ENCODE measurements at places on chromosomes 3 and 15.

DNA sequence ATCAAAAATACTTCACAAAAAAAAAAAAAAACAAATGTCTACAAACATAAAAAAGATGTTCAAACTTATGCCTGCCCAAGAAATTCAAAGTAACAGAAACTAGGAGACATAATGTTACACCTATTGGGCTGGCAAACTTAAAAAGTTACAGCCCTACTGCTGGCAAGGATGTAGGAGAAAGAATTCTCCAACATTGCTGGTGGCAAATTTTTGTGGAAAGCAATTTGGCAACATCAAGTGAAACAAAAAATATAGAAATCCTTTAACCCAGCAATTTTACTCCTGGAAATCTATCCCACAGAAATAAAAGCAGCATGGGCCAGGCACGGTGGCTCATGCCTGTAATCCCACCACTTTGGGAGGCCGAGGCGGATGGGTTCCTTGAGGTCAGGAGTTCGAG lies 73.2 kb downstream of the STAG1 start:
- no peak for DNase-seq

DNA sequence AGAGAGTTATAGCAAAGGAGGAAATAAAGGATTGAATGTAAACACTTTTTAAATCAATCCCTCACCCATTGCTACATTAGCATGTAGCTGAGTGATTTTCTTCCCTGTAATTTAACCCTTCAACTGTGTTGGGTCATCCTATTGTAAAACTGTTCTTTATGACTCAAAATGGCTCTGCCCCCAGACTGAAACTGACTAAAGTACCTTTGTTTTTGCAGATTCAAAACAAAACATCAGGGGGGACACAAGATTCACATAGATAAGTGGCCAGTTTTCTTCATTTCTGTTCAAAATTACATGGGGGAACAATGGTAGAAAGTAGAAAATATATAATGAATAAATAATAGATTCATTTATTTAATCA lies 268.4 kb downstream of the IGSF11 start:
- no peak for DNase-seq

GRCh38 chr15:85412066-85412465 lies 31.7 kb downstream of the AKAP13 start:
- DNase-seq, result no peak

- DNase-seq, result peak; percentile 33
Observed at GRCh38 chr3:20458994-20459716, 273.1 kb upstream of the SGO1 start.

DNA sequence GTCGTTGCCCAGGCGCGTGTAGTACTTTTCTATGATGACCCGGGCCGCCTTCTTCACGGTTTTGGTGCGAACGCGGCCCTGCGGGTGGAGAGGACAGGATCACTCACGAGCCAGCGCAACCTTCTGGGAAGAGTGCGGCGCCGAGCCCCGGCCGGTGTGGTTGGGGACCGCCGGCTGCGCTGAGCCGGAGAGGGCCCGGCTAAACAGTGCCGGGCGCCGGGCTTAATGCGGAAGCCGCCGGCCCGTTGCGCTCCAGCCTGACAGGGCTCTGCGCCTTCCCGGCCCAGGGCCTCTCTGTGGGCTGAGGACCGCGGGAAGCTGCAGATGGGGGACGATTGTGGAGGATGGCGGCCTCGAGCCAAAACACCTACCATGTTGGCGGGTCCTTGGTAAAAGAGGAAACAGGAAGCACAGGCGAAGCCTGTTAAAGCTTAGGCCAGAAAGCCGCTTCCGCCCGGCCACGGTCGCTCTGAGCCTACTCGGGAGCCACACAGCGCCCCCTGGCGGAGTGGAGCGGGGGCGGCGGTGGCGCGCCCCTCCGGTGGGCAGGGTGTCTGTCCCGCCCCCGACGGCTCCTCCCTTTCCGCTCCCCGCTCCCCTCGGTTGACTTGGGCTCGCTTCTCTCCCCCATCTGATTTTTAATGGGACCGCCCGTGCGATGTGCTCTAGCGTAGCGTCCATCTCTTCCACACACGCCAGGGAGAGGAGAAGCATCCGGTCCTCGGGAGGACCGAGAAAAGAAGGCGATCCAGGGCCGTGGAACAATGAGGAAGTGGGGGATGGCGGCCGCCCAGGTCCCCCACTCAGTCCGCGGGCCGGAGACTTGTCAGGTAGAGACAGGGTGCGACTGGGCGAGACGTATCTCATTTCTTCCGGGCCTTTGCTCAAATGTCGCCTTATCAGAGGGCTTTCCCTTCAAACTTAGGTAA lies at the start of gene RPS17:
Gene RPS17 (minus strand): TSS at position 403 of the 929 bp plus-strand sequence. CDS start 29 bp downstream, at position 374.
- DNase-seq, result peak; percentile 99

GRCh38 chr3:53222183-53222901 lies 33.5 kb downstream of the TKT start:
- no peak for DNase-seq

GRCh38 chr3:51966486-51966885 lies 768 bp downstream of the PCBP4 start:
- DNase-seq, result no peak

GRCh38 chr15:61076598-61077170 lies 152.4 kb downstream of the RORA start:
- DNase-seq, result no peak

DNA sequence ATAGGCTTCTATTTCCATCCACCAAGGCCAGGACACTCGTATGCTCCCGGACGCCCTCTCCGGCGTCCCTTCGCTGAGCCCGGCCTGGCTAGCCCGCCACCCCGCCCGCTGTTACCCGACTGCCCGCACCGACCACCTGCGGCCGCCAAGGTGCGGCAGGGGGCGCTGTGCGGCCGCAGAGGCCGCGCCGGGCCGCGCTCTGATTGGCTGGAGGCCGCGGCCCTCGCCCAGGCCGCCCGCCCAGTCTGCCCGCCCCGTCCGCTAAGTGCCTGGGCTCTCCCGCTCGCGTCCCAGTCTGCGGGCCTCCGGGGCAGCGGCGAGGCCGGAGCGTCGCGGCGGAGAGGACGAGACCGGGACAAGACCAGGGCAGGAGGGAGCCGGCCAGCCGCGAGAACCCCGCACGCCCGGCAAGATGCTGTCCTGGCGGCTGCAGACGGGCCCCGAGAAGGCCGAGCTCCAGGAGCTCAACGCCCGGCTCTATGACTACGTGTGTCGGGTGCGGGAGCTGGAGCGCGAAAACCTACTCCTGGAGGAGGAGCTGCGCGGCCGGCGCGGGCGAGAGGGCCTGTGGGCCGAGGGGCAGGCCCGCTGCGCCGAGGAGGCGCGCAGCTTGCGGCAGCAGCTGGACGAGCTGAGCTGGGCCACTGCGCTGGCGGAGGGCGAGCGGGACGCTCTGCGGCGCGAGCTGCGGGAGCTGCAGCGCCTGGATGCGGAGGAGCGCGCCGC lies at the start of gene SYNM:
Gene SYNM (plus strand): TSS at position 293 of the 726 bp plus-strand sequence. CDS start 120 bp downstream, at position 413.
- DNase-seq, result peak; percentile 83

DNA sequence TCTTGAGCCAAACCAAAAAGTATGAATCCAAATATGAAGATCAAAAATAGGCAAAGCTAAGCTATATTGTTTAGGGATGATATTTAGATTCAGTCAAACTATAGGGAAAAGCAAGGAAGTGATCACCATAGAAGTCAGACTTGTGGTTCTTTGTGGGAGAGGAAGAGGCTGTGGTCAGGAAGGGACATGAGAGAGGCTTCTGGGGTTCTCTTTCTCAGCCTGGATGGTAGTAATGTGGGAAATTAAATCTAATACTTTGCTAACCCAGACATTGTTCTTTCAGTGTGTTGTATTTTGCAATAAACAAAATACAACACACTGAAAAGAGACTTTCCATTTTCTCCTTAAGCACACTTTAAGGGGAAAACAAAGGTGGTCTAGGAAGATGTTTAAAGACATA lies 3.1 kb downstream of the CX3CR1 start:
- no peak for DNase-seq

DNA sequence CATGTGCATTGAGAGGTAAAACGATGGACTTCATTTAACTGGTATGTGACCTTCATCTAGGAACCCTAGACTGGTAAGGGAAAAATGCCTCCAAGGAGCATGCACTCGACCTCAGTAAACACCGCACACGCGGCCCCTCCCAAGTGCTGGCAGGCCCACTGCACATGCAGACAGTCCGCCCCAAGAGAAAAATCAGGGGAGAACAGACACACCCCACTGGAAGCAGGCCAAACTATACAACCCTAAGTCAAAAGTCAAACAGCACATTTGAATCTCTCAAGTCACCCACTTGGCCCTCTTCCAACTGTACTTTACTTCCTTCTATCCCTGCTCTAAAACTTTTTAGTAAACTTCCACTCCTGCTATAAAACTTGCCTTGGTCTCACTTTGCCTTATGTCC lies 250.1 kb upstream of the HES1 start:
- DNase-seq, result no peak

DNA sequence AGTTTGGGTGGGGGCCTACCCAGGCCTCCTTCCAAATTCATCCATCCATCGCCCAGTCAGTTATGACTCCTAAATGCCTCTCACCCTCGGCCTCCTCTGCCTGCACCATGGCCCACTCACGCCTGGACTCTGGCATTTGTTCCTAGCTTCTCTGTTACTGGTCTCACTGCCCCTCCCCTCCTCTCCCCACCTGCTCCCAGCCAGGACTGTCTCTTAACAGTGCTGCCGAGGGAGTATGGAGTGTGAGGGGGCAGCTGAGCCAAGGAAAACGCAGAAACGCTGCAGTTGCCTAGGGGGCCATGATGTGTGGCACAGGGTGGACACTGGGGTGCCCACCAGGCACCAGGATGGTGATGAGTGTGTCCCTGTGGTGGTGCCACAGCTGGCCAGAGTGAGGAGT lies 3.1 kb downstream of the RCCD1 start:
- no peak for DNase-seq

GRCh38 chr3:16056217-16056616 lies 118.3 kb upstream of the GALNT15 start:
- no peak for DNase-seq

DNA sequence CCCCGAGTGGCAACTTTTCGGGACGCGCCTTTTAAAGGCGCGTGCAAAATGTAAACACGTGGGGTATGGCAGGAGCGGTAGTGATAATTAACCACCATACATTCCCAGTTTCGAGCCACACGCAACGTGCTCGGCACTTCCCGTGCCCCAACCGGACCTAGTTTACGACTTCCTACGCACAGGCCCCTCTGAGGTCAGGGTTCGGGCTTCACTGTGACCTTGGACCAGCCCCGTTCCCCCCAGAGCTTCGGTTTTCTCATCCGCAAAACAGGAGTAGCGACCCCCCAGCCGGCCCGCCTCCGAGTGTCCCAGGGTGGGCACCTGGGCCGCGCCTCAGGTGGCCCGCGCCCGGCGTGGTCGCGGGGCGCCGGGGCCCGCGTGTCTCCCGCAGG lies 451 bp downstream of the CHCHD4 start:
- DNase-seq, result peak; percentile 64

DNA sequence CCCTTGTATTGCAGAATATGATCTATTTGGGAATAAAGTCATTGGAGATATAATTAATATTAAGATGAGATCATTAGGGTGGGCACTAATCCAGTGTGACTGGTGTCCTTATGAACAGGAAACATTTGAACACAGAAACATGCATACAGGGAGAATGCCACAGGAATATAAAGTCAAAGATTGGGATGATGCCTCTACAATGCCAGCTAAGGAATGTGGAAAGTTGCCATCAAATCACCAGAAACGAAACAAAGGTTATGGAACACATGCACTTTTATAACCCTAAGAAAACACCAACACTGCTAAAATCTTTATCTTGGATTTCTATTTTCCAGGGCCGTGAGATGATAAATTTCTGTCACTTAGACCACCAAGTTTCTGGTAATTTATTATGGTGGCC lies 442.4 kb upstream of the BCHE start:
- no peak for DNase-seq

DNA sequence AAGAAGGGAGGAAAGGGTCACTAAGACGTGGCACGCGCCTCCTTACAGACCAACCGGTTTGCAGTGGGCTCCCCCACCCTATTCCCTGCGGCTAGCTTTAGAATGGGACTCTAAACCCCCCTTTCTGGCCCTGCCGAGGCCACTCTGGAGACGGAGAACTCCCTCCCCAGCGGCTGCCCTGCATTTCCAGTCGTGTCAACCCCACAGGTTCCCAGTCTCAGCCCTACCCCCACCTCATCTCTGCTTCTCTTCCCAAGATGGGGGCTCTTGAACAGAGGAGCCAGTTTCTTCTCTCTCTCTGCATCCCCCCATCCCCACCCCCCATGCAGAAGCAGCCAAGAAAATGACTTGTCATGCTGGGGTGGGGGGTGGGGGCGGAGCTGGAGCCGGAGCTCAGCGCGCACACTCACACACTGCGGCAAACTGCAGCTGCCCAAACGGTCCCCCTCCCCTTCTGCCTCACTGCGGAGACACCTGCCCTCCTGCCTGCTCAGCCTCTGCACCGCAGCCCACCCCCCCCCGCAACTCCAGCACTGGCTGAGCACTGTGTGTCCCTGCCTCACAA lies 871 bp downstream of the MAP1A start:
- peak; percentile 74 for DNase-seq

GRCh38 chr3:100882571-100882984 lies 110.6 kb downstream of the ABI3BP start:
- peak; percentile 54 for DNase-seq

DNA sequence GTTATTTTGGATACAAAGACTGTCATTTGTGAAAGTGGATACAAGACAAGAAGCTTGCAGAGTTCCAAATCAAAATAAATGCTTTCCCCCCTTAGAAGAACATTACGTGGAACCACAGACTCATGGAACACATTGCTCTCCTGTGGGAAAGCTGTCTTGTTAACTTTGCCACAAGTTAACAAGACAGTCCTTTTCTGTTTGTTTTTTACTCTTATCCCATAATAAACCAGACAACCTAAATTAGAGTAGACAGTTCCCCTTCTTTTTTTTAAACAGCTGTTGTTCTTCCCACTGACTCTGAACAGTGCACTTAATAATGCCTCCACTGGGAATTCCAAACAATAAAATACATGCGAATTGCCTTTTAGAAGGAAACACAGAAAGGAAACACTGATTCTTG lies 255.3 kb upstream of the UBE2E2 start:
- DNase-seq, result peak; percentile 29

- DNase-seq, result no peak
Observed at GRCh38 chr3:161251716-161252115, 30.6 kb downstream of the NMD3 start.

GRCh38 chr3:12420393-12420792 lies 63.9 kb upstream of the TSEN2 start:
- no peak for DNase-seq

- no peak for DNase-seq
Observed at GRCh38 chr3:15978801-15979200, 181.0 kb upstream of the ANKRD28 start.

DNA sequence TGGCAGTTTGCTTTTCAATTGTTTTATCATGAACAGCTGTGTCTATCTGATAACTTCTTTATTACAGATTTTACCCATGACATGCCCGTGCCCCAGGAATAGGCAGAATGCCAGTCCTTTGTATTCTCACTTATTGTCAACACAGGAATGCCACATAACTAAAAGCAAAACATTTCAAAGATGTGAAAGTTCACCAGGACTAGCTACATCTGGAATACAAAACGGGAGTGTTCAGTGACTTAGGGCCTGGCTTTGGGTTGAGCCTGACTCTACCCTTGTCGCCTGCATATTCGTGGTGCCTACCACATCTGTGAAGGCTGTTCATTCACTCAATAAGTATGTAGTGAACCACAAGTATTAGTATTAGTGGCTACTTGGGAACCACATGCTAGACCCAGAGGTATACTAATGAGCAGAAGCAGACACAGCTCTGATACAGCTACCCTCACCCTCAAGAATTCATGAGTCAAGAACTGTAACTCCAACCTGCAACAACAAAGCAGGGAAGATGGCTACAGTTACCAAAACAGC lies 2.9 kb downstream of the TNFSF10 start:
- no peak for DNase-seq

Data from hindlimb muscle (tissue), 1 donor.